ENCODE measurements at places on chromosomes 13 and 19. TPM values are rescaled to one million over a fixed set of nuclear protein-coding genes. Genes with fewer than 3 reads are reported as not detected.

GRCh38 chr19:47094557-47095475, 18.8 kb downstream of the ZC3H4 start:
- H3K4me1 ChIP-seq: peaks cover 21% of the 10 kb centered on the region
- H3K4me3 ChIP-seq: no peak overlapping the region
- H3K36me3 ChIP-seq: peaks cover 49% of the 10 kb centered on the region
- peak overlapping the region; percentile 92 for H3K27ac ChIP-seq
- no peaks in the 10 kb centered on the region for H3K27me3 ChIP-seq

- no peaks in the 10 kb centered on the region for H3K27me3 ChIP-seq
- peaks cover 51% of the 10 kb centered on the region for H3K4me1 ChIP-seq
- no peak for DNase-seq
- H3K4me3 ChIP-seq: no peak overlapping the region
Observed at GRCh38 chr19:41324231-41324702, 14.3 kb downstream of the CCDC97 start.

DNA sequence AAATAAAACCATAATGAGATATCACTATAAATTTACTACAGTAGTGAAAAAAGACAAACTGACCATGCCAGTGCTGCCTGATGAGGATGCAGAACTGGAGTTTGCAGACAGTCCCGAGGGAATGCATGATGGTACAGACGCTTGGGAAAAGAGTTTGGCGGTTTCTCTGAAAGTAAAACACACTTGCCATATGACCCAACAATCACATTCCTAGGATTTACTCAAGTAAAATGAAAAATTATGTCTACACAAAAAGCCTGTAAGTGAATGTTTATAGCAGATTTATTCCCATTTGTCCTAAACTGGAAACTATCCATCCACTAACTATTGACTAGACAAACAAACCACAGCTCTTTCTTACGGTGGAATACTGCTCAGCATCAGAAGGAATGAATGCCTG, 271.0 kb downstream of the DNAJC15 start:
- H3K27me3 ChIP-seq: no peaks in the 10 kb centered on the region
- no peak overlapping the region for H3K4me3 ChIP-seq
- H3K4me1 ChIP-seq: peaks cover 18% of the 10 kb centered on the region
- H3K36me3 ChIP-seq: no peaks in the 10 kb centered on the region

The OSCAR gene
- total RNA-seq: 9.2 TPM

The ICAM5 gene
- 4.7 TPM for total RNA-seq

The ZNF415 gene
- total RNA-seq: not detected

- H3K27ac ChIP-seq: no peak overlapping the region
- no peaks in the 10 kb centered on the region for H3K27me3 ChIP-seq
- DNase-seq: peak; percentile 68
- peaks cover 23% of the 10 kb centered on the region for H3K4me1 ChIP-seq
Observed at GRCh38 chr13:94481941-94482340, 2.5 kb upstream of the DCT start.

GRCh38 chr13:45242070-45242469, 41.2 kb upstream of the KCTD4 start:
- DNase-seq: peak; percentile 71
- peak overlapping the region; percentile 4 for H3K4me3 ChIP-seq
- no peaks in the 10 kb centered on the region for H3K27me3 ChIP-seq
- H3K27ac ChIP-seq: peak overlapping the region; percentile 2
- H3K4me1 ChIP-seq: peaks cover 23% of the 10 kb centered on the region

DNA sequence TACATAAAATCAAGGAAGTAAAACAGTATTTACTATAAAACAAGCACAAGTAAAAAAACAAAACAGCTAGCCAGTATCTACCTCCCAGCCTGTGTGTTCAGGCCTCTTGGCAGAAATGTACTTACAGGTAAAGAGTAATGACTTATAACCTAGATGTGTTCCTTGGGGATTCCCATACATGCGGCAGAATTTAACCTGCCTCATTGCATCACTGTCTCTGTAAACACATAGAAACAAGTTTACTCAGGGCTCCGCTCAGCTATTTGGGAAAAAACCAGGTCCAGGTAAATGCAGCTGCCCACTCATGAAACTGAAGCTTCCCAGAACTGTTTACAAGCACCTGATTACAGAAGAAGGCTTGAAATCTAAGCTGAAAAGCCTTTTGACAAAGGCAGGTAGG, 50.7 kb upstream of the SERP2 start:
- no peaks in the 10 kb centered on the region for H3K27me3 ChIP-seq
- H3K27ac ChIP-seq: no peak overlapping the region
- H3K36me3 ChIP-seq: no peaks in the 10 kb centered on the region
- H3K4me3 ChIP-seq: no peak overlapping the region
- DNase-seq: peak; percentile 59

The PABPC3 gene
- total RNA-seq: 0.96 TPM

The NDFIP2 gene
- 66.0 TPM for total RNA-seq

DNA sequence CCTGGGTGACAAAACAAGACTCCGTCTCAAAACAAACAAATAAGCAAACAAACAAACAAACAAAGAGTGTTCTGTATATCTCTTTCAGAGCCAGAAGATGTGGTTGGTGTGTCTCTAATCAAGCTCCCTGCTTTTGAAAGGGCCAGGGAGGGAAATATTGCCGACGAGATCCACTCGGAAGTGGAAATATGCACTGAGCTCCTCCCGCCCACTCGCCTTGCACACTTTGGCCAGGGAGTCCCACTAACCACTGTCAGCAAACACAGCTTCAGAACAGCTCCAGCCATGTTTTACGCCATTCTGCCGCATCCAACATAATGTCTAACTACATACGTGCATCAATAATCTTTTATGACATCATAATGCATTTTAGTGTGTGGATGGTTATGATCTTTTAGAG, 155.5 kb upstream of the VSTM2B start:
- no peak overlapping the region for H3K27ac ChIP-seq
- H3K36me3 ChIP-seq: no peaks in the 10 kb centered on the region
- no peak for DNase-seq
- H3K4me1 ChIP-seq: no peaks in the 10 kb centered on the region
- no peaks in the 10 kb centered on the region for H3K27me3 ChIP-seq

GRCh38 chr19:1227304-1228054, 10.3 kb downstream of the CBARP start:
- no peak overlapping the region for H3K4me3 ChIP-seq
- H3K27me3 ChIP-seq: no peaks in the 10 kb centered on the region
- H3K36me3 ChIP-seq: peaks cover 6% of the 10 kb centered on the region
- H3K4me1 ChIP-seq: peaks cover 11% of the 10 kb centered on the region

The TGFBR3L gene
- total RNA-seq: 4.5 TPM

- peaks cover 34% of the 10 kb centered on the region for H3K4me1 ChIP-seq
- peak overlapping the region; percentile 79 for H3K27ac ChIP-seq
- H3K27me3 ChIP-seq: no peaks in the 10 kb centered on the region
- H3K36me3 ChIP-seq: peaks cover 97% of the 10 kb centered on the region
- H3K4me3 ChIP-seq: peak overlapping the region; percentile 83
Observed at GRCh38 chr13:73065036-73065435, 6.2 kb downstream of the KLF5 start.
